ENCODE measurements at places on chromosomes 4 and X.
A peak's percentile ranks its signal among the peaks of the same experiment; 100 is the strongest.

DNA sequence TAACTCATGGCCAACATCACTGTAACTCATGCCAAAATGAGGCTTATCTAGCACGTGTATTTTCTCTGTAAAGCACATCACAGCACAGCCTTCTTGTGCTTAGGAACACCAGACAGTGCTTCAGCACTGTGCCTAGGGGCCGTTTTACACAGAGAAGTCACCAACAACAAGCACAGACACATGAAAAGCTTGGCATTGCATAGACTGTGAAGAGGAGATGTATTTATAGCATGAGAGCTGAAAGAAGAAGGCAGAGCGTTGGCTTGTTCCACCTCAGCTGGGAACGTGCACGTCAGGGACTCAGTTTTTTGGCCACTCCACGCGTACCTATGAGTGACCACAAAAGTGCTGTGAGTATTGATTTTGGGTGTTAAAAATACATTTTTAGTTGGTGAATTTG, 116.3 kb upstream of the SFRP2 start:
- no peak overlapping the region for H3K27ac ChIP-seq
- H3K4me1 ChIP-seq, result no peaks in the 10 kb centered on the region
- no peak for DNase-seq
- H3K4me3 ChIP-seq, result no peak overlapping the region
- peaks cover 4% of the 10 kb centered on the region for H3K27me3 ChIP-seq

GRCh38 chrX:130028196-130028595, 45.8 kb downstream of the BCORL1 start:
- H3K4me1 ChIP-seq, result peaks cover 4% of the 10 kb centered on the region
- no peak overlapping the region for H3K4me3 ChIP-seq
- DNase-seq, result peak; percentile 42
- H3K27ac ChIP-seq, result no peak overlapping the region

- no peak for DNase-seq
- H3K4me3 ChIP-seq, result no peak overlapping the region
- H3K4me1 ChIP-seq, result peaks cover 2% of the 10 kb centered on the region
- no peak overlapping the region for H3K27ac ChIP-seq
Measured at GRCh38 chr4:121216461-121216860, 52.3 kb upstream of the TNIP3 start.

DNA sequence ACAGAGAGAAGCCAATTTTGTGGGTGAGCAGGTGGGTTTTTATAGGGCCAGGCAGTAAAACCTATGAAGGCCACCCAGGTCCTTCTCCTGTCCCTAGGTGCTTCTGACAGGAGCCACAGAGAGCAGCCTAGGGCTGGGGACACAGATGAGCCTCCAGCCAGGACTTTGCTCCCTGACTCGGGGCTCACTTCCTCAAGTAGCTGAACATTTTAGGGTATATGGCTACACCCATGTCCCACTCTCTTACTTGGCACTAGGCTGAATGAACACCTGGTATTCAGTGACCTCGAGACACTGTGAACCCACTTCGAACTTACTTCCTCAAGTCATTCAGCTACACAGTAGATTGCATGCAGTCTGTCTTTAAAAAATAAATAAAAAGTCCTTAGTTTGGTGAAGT, 217.3 kb downstream of the MID1IP1 start:
- no peak overlapping the region for H3K27ac ChIP-seq
- H3K4me1 ChIP-seq, result no peaks in the 10 kb centered on the region
- no peak overlapping the region for H3K4me3 ChIP-seq
- no peak for DNase-seq

- H3K4me1 ChIP-seq, result peaks cover 8% of the 10 kb centered on the region
- no peak overlapping the region for H3K4me3 ChIP-seq
- no peak for DNase-seq
- H3K27ac ChIP-seq, result peak overlapping the region; percentile 24
Measured at GRCh38 chr4:7183161-7183560, 9.2 kb upstream of the SORCS2 start.

DNA sequence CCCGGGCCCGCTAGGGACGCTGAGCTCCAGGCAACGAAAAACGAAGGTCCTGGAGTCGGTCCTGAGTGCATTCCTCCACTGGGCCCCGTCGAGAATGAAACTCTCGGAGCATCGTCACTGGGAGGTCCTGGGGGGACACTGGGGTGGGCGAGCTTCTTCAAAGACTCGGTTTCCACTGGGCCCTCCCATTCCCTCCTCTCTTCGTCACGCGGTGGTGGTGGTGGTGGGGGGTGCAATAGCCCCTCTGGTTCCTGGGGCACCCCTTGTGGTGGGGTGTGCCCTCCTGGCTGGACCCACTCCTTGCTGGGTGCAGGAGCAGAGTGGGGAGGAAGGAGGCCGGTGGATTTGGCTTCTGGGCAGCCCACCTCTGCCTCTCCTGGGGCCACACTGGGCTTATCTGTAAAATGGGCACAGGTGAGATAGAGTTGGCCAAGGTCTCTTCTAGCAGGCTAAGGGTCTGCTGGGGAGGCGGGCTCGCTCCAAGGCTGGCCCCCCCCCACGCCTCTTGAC, 12.9 kb downstream of the HMX1 start:
- no peak for DNase-seq
- no peak overlapping the region for H3K27ac ChIP-seq
- peak overlapping the region; percentile 12 for H3K4me3 ChIP-seq

- peak overlapping the region; percentile 61 for H3K4me3 ChIP-seq
- H3K27me3 ChIP-seq, result no peaks in the 10 kb centered on the region
- DNase-seq, result no peak
- peak overlapping the region; percentile 96 for H3K27ac ChIP-seq
Measured at GRCh38 chr4:80125252-80126177, 52.5 kb upstream of the ANTXR2 start.

DNA sequence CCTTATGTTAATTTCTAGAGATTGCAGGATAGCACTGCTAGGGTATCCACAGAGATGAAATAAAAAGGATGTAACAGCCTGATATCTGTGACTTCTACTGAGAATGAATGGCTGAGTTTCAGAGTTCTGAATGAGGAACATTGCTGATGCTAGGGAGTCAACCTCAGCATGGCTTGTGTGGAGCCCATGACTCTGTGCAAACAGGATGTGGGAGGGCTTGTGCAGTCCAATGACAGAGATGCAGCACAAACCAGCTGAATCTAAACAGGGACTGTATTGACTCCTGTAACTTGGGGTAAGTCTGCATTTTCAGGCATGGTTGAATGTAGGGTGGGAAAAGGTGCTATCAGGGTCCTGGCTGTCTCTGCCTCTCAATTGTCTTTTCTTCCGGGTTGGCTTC, 5.3 kb upstream of the RASL11B start:
- H3K27me3 ChIP-seq, result peaks cover 18% of the 10 kb centered on the region
- H3K27ac ChIP-seq, result no peak overlapping the region
- H3K4me3 ChIP-seq, result no peak overlapping the region
- H3K36me3 ChIP-seq, result no peaks in the 10 kb centered on the region
- no peak for DNase-seq

- no peaks in the 10 kb centered on the region for H3K27me3 ChIP-seq
- no peak for DNase-seq
- no peak overlapping the region for H3K4me3 ChIP-seq
- H3K27ac ChIP-seq, result no peak overlapping the region
- H3K36me3 ChIP-seq, result no peaks in the 10 kb centered on the region
Measured at GRCh38 chrX:42695800-42696358, 82.1 kb downstream of the PPP1R2C start.

- no peaks in the 10 kb centered on the region for H3K4me1 ChIP-seq
- H3K4me3 ChIP-seq, result no peak overlapping the region
- no peak overlapping the region for H3K27ac ChIP-seq
- no peak for DNase-seq
- no peaks in the 10 kb centered on the region for H3K36me3 ChIP-seq
Measured at GRCh38 chrX:68807818-68808217, 21.0 kb upstream of the EFNB1 start.

DNA sequence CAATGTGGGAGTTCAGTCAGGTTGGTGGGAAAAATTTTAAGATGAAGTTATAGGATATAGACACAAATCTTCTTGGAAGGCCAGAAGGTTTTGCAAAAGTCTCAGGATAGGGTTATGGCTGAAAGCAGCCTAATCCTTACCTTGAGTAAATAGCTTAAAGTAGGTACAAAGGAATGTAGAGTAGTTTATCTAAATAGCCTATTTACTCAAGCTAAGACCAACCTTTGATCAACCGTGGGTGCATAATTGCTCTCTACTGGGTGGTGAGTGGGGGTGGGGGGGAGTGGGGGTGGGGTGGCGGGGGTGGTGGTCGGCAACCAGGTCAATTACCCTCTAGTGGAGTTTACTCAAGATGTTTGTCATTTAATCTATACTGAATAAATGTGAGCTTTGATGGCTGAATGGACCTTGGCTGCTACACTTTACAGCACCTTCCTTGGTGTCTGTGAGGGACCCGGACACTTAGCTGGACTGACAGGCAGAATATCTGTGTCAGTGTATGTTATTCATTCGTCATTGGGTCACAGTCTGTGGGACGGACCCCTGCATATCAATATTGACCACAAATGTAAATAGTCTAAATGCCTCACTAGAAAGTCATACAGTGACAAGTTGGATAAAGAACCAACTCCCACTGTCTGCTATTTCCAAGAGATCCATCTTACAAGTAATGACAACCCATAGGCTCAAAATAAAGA, 545.7 kb upstream of the PABPC4L start:
- no peak overlapping the region for H3K27ac ChIP-seq
- H3K36me3 ChIP-seq, result no peaks in the 10 kb centered on the region
- no peaks in the 10 kb centered on the region for H3K27me3 ChIP-seq
- no peak overlapping the region for H3K4me3 ChIP-seq
- no peaks in the 10 kb centered on the region for H3K4me1 ChIP-seq
- DNase-seq, result no peak

DNA sequence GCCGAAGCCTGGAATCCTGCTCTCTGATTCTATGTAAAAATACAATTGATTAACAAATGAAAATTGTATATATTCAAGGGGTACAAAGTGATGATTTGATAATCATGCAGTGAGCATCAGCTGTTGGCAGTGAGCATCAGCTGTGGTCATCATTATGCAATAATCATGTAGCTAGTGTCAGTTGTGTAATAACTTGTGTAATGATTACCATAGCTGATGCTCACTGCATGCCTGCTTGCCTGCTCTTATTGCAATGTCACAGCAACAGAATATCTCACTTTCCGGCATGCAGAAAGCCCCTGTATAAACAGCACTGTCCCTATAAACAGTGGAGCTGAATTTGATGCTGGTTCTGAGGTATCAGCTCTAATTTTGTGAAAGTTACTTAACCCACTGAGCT, 46.8 kb downstream of the SULT1B1 start:
- H3K4me1 ChIP-seq, result no peaks in the 10 kb centered on the region
- H3K27ac ChIP-seq, result no peak overlapping the region
- H3K36me3 ChIP-seq, result no peaks in the 10 kb centered on the region
- DNase-seq, result no peak
- H3K27me3 ChIP-seq, result peaks cover 7% of the 10 kb centered on the region
- no peak overlapping the region for H3K4me3 ChIP-seq

DNA sequence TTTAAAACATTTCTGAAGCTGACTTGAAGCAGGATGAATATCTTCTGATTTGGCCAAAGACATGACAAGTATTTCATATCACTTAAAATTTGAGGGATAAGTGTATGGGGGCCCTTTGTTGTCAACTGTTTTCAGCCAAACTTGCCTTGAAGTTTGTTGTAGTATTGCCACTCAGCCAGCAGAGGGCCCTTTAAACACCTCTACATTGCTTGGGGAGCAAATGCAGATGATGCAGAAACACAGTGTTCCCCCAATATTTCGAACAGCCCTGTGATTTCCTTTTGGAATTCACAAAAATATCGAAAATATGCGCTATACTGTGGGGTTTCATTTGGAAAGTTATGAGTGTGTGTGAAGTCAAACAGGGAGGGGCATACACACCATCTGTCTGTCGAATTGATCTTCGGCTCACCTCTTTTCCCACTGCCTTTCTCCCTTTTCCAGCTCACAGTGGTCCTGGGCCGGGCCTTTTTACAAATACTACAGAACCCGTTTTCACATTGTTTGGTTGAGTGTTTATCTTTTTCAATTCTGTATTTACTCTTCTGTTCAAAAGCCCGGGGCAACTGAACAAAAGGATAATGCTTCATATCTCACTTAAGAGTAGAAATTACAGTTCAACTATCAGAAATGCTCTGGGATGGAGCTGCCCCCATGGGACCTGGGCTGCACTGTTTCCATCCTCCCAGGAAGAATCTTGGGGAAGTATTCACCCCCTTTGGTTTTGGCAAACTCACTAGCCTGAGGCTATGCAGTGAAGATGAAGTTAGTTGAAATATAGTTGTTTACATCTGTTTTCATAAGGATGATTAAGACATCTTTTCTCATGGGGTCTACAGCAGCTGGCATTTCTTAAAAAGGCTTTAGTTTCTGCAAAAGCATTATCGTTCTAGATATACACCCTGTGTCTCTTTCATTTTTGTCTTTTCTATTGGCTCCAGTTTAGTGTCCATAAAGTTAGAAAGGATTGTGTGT, 137.6 kb downstream of the EGF start:
- no peaks in the 10 kb centered on the region for H3K36me3 ChIP-seq
- no peaks in the 10 kb centered on the region for H3K4me1 ChIP-seq

GRCh38 chr4:6914448-6914847, 4.8 kb downstream of the TBC1D14 start:
- peak overlapping the region; percentile 77 for H3K27ac ChIP-seq
- H3K4me3 ChIP-seq, result peak overlapping the region; percentile 31
- DNase-seq, result no peak
- H3K27me3 ChIP-seq, result no peaks in the 10 kb centered on the region

DNA sequence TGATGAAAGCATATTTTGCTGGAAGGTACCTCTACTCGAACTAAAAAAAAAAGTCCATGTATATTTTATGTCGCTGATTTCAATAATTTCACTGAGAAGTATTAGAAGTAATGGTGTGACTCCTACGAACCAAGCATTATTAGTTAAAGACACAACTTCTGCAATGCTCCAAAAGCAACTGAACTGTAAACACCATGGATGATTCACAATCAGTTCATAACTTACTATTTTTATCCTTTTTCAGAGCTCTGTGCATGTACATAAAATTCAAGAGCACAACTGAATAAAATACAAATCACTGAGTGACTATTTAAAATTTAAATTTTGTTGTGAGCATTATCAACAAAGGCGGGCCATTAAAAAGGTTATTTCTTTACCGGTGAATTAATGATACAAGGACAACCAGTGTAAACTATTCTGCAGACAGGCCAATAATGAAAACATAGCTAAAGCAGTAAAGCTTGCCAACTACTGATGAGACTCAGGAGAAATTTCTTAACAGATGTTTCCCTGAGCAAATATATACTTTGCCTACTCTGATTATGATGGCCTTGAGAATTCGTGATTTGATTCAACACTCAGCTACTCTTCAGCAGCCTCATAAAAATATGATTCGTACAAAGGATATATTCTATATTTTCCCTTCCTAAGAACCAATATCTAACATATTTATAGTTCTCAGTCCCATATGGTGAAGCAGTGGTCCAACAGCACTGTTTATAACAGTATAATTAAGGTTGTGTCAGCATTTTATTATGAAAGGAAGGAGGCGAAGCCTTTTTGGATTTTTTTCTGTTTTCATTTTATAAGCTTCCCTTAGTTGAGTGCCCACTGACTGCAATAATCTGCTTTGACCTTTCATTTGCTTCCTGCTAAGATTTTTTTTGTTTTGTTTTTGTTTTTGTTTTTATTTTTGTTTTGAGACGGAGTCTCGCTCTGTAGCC, 62.8 kb upstream of the NEIL3 start:
- H3K27ac ChIP-seq, result no peak overlapping the region
- H3K4me1 ChIP-seq, result peaks cover 11% of the 10 kb centered on the region
- DNase-seq, result no peak
- H3K4me3 ChIP-seq, result no peak overlapping the region
- no peaks in the 10 kb centered on the region for H3K36me3 ChIP-seq

GRCh38 chr4:41683326-41683725, 65.2 kb downstream of the PHOX2B start:
- H3K27ac ChIP-seq, result no peak overlapping the region
- no peaks in the 10 kb centered on the region for H3K36me3 ChIP-seq
- H3K4me3 ChIP-seq, result no peak overlapping the region
- no peak for DNase-seq
- no peaks in the 10 kb centered on the region for H3K4me1 ChIP-seq

Data from T-helper 17 cell (primary cell).